Hematopoietic multipotent progenitor cell treated with erythropoietin and hydrocortisone succinate and interleukin-3 and kit ligand, for 6 days (in vitro differentiated cells): ENCODE measurements at places on chromosomes 1 and 21.
A peak's percentile ranks its signal among the peaks of the same experiment; 100 is the strongest.

GRCh38 chr1:2189459-2190425 is 4.8 kb downstream of the FAAP20 start:
- peak; percentile 94 for DNase-seq

GRCh38 chr1:222225316-222225691 is 322.6 kb downstream of the HHIPL2 start:
- DNase-seq: no peak

DNA sequence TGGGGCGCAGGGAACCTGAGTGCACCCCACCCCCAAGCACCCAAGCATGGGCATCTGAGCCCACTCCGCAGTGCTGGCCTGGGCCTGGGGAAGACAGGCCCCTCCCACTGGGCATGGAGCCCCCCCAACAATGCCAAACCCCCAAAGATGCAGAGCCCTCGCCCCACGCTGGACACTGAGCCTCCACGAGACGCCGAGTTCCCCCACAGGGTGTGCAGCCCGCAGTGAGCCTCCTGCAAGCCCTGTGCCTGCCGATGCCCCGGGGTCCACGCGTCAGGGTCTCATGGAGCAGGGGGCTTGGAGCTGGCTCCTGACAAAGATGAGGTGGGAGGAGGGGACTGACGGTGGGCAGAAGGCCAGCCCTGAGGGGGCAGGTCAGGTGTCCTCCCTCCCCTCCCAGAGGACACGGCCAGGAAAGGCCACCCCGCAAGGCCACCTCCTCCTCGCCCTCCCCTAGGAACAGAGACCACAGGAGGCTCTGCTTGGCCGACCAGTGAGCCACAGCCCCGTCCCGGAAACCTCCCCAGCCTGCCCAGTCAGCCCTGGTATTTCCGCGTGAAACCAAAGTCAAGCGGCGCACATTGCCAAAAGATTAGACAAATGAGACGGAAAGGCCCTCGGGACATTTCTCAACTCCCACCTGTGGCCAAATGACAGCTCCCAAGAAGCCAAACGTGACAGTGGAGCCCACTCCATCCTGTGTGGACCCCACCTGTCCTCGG is 33.4 kb downstream of the MEGF6 start:
- no peak for DNase-seq

DNA sequence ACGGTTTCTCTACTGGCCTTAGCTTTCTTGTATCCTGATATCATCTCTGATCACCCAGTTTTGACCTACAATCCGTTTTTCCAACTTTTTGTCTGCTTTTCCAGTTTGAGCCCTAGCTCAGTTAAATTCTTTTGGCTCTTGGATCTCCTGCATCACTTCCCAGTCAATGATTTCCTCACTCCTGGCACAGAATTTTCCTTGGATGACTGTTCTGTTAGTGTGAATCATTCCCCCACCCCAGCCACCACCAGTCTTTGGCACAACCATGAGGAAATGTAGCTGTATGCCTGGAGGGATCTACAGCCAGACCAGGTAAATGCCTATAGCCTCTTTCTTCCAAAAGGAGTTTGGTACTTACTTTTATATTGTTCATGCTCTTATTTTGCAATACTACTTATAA is 187.2 kb upstream of the PTGFR start:
- DNase-seq: no peak

DNA sequence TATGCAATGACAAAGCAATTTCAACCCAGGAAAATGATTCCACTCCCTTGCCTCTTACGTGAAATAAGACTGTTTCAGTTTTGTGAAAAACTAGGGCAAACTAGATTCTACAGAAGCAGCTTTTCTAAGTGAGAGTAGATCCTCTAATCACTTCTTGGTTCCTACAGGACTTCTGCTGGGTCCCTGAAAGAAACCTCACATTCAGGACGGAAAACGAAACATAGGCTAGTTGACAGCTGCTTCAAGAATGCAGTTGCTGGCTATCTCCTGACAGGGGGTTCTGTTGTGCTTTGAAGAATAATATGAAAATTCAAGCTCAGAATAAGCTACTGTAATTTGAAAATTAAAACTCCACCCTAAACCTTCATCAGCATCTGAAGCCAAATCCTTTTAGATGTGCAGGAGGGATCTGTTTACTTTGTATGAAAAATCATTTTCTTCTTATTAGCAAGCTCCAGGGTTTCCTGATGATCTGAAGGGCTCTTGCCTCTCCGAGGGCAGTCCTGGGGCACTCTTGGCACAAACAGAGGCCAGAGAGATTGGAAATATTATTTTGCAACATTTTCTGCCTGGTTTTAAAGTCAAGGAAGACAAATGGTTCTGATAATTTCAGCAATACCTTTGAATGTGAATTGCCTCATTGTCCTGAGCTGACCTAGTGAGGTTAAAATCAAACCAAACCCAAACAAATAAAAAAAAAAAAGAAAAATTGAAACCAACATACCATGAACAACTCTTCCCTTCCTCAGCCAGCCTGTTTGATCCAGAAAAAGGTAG is 55.0 kb downstream of the NTMT2 start:
- DNase-seq: no peak

DNA sequence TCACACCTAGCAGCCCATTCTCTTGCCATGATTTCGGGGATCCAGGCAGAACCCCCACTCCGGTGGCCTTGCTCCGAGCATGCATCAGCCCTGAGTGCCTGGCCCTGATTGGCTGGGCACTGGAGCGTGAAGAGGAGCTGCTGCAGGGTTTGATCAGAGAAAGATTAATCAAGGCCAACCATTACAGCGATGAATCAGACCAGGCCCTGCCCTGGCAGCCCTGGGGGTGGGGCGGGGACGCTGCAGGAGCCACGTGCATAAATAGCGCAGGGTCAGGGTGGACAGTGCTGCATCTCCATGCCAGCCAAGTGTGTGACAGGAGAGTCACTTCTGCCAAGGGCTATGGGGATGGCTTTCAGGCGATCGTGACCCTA is 3.4 kb upstream of the FAM131C start:
- no peak for DNase-seq

DNA sequence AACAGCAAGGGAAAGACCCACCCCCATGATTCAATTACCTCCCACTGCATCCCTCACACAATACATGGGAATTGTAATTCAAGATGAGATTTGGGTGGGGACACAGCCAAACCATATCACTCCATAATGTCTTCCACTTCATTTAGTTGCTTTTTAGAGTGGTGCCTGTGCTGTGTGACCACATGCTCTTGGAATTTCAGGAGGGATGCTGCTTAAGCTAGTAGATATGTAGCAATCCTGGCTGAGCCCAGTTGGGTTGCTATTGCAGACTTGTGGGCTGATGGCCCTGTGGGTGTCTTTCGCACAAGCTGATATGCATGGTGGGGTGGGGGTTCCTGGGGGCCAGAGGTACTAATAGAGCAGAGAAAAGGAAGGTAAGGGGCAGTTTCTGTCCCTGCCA is 160.4 kb upstream of the SYT6 start:
- no peak for DNase-seq

- DNase-seq: no peak
Measured at GRCh38 chr1:211518330-211519289, 26.6 kb upstream of the RD3 start.

GRCh38 chr1:5742801-5743200 is 249.4 kb downstream of the NPHP4 start:
- DNase-seq: no peak

DNA sequence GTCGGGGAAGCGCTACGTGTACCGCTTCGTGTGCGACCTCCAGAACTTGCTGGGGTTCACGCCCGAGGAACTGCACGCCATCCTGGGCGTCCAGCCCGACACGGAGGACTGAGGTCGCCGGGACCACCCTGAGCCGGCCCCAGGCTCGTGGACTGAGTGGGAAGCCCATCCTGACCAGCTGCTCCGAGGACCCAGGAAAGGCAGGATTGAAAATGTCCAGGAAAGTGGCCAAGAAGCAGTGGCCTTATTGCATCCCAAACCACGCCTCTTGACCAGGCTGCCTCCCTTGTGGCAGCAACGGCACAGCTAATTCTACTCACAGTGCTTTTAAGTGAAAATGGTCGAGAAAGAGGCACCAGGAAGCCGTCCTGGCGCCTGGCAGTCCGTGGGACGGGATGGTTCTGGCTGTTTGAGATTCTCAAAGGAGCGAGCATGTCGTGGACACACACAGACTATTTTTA is 17.1 kb downstream of the ETS2 start:
- DNase-seq: no peak

DNA sequence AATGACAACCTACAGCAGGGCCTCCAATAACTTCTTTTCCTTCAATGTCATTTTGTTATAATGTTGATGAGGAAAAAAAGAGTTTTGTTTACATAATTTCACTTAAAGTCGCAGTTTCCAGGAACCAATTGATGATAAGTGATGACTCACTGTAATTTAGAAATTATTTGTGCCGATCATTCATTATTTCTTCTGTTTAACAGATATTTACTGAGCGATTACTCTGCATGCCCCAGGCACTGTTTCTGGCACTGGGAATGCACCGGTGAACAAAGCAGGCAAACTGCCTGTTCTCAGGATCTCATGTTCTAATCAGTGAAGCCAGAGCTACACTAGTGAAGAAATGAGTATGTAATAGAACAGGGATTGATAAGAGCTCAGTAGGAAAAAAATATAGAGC is 403.4 kb downstream of the NTNG1 start:
- no peak for DNase-seq

GRCh38 chr1:60765204-60765603 is 317.2 kb upstream of the NFIA start:
- peak; percentile 77 for DNase-seq

DNA sequence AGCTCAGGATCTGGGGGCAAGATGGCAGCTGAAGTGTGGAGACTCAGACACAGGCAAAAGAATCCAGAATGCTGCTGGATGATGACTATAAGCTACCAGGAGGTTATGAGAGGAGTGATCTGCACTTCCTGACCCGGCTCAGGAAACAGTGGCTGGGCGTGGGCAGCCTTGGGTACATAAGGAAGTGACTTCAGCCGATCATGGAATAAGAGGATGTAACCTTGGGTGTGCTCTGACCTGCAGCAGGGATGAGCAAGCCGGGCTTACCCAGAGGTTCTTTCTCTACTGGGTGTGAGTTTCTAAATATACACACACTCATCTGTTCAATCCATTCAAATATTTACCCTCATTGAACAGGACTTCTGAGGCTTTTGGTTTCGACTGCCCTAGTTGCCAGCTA is 62.7 kb downstream of the CD34 start:
- peak; percentile 72 for DNase-seq

- DNase-seq: no peak
Measured at GRCh38 chr1:101728029-101728428, 268.7 kb downstream of the OLFM3 start.

- DNase-seq: no peak
Measured at GRCh38 chr1:3060601-3061551, 8.1 kb upstream of the PRDM16 start.

GRCh38 chr1:207058878-207059867 is 6.1 kb downstream of the PFKFB2 start:
- DNase-seq: peak; percentile 28

GRCh38 chr1:116492358-116492811 is 78.4 kb downstream of the CD58 start:
- no peak for DNase-seq

GRCh38 chr1:50422946-50423669 is at the start of gene DMRTA2:
TSS of gene DMRTA2 (minus strand) at chr1:50423443. CDS start at chr1:50421536, 1,907 bp downstream.
- peak; percentile 36 for DNase-seq

- peak; percentile 5 for DNase-seq
Measured at GRCh38 chr1:17011092-17011438, 663 bp downstream of the ATP13A2 start.

DNA sequence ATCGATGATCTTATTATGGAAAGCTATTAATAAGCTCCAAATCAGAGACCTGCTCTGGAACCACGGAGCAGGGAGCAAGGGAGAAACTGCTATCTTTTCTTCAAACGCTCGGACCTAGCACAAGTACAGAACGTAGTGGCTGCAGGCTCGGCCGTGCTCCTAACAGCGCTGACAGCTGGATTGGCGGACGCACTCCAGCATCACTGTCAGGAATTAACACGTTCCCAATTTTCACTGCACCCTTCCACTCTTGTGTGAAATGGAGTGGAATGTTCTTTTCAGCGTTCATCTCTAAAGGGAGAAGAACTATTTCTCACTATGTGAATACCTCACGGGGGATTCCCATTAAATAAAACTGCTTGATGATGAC is 106.9 kb downstream of the ZNF281 start:
- DNase-seq: no peak

GRCh38 chr1:81600878-81601622 is 199.7 kb upstream of the ADGRL2 start:
- no peak for DNase-seq
